Stimulated activated CD8-positive, alpha-beta memory T cell treated with anti-CD3 and anti-CD28 coated beads, Interleukin-4, amount 100 ng/mL, for 48 hours (primary cell): ENCODE measurements at places on chromosomes 4 and X.

DNA sequence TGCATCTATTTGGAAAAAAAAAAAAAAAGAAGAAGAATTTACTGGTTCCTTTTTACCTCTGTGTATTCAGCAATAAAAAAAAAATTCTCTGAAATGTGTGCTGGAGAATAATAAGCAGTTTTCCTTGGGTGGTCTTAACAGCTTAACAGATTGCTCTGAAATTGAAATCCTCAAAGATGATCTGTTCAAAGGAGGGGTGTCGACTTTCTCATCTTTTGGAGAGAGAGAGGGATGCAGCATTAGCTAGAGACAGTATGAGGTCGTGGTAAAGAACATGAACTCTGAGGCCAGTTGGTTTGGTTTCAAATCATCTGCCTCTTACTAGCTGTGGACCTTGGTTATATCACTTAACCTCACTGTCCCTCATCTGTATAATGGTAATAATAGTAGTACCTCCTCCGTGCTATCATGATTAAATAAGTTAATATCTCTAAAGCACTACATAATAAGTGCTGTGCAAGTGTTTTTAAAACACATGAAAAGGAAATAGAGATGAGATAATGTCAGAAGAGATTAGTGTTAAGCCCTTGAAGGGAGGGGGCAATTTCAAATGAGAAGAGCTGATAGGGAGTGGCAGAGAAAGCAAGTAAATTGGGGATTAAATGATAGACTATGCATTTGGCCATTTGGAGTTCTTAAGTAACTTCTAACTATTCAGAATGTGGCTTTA is 109.9 kb upstream of the LIMCH1 start:
- DNase-seq = no peak

DNA sequence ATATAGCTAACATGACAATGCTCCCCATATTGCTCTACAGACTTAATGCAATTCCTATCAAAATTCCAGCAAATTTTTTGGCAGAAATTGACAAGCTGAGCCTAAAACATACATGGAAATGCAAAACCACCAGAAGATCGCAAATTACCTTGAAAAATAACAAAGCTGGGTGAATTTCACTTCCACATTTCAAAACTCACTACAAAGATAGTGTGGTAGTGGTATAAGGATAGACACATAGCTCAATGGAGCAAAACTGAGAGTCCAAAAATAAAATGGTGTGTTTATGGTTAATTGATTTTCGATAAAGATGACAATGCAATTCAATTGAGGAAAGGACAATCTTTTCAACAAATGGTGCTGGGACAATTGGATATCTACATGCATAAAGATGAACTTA is 65.8 kb downstream of the SLC9A7 start:
- DNase-seq = no peak

- no peak for DNase-seq
Observed at GRCh38 chr4:88242144-88242543, 42.2 kb downstream of the PPM1K start.

DNA sequence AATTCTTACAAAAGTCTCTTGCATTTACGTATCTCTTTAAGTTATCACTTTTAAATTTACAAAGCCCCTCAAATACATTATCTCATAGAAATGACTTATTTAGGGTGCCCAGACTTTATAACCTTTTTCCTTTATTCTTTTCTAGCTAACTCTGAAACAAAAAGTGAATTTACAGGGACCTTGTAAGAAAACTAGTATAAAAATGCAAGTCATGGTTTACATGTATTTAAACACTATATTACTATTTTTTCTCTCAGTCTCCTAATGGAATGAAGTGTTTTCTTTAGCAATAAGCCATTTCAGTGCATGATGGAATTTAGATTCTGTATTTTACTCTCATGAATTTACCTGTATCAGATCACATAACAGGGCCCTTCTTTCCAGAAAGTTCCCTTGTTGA is 14.5 kb upstream of the HEPH start:
- DNase-seq = no peak

DNA sequence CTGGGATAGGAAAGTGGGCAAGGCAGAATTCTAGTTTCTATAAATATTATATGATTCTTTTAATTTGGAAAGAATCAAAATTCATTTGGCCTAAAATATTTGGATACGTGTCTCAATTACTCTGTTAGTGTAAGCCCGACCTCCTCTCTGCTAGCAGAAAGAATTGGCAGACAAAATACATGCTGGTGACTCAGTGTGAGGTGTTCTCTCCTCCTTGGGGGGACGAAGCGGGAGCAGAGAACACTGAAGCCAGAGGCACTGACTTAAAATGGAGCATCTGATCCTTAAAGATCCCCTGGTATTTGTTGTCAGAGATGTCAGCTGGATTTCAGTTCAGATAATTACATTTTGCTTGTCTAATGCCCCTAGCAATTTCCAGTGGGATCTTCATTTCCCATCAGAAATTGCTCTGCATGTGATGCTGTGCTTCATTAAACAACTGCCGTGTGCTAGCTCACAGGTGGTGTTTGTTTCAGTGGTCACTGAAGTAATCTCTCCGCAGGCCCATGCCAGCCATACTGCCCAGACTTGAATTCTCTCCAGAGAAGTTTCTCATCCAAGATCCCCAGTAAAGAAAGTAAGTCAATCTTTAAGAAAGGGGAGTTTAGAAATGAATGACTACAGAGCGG is 188.7 kb upstream of the TLL1 start:
- DNase-seq = no peak

- no peak for DNase-seq
Observed at GRCh38 chr4:102216666-102217065, 128.6 kb downstream of the SLC39A8 start.

DNA sequence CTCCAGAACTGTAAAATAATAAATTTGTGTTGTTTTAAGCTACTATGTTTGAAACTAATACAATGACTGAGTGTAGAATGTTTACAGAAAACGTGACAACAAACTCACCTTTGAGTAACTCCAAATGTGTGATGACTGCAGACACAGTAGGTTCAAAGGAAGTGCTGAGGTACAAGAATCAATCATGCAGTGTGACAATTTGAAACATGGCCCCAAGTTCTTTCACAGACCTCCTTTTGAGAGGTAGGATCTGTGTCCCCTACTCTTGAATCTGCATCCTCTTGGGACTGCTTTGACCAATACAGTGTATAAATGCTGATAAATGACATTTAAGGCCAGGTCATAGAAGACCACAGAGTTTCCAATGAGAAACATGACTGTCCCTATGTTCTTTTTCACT is 667.7 kb upstream of the DIPK2B start:
- no peak for DNase-seq

- no peak for DNase-seq
Observed at GRCh38 chr4:185395238-185395955, at the start of gene LRP2BP. LRP2BP (minus strand) TSS chr4:185395924; CDS start chr4:185378186, 17,738 bp downstream.

GRCh38 chr4:119321921-119322687 is at the start of gene FABP2:
FABP2 (minus strand) TSS chr4:119322138; CDS start chr4:119322102, 36 bp downstream.
- DNase-seq = no peak

DNA sequence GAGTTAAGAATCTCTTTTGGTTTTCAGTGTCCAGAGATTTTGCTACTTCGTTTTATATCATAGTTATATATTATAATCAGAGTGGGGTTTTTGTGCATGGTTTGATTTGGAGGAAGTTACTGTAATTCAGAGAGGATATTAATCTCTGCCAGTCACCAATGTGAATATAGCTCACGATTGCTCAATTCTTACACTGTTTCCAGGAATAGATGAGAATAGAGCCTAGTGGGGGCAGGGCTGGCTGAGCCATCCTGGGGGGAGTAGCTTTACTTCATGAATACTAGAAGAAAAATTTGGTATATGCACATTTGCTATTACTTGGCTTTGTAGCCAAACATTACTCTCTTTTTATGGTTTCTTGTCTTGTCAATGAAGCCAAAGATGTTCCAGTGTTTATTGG is 60.9 kb upstream of the TRPC3 start:
- DNase-seq = no peak

GRCh38 chrX:110086916-110087484 is 84.1 kb downstream of the TMEM164 start:
- DNase-seq = no peak

DNA sequence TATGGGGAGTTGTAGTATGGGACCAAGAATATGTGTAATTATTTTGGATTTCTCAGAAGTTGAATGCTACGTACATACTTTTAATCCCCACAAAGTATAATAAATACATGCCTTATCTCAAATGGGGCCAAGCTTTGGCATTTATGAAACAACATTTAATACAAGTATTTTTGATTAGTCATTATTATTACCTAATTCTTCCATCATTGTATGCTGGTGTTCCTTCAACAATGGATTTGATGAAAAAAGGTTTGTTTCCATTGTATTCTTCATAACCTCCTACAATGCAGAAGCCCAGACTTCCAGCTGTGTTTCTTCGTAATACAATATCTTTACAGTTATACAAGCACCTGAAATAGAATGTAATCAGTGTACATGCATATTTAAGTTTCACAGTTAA is 83.8 kb downstream of the FIP1L1 start:
- DNase-seq = no peak

DNA sequence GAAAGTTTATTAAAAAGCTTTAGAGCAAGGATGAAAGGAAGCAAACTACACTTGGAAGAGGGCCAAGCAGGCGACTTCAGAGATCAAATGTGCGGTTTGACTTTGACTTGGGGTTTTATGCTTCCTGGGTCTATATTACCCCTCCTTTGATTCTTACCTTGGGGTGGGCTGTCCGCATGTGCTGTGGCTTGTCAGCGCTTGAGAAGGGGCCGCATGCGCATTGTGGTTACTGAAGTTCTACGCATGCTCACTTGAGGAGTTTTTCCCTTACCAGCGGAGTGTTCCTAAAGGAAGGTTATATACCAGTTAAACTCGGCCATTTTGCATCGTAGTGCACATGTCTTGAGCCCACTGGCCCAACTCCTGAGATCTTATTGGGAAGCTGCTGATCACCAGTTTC is 9.9 kb downstream of the ZNF157 start:
- peak; percentile 69 for DNase-seq

DNA sequence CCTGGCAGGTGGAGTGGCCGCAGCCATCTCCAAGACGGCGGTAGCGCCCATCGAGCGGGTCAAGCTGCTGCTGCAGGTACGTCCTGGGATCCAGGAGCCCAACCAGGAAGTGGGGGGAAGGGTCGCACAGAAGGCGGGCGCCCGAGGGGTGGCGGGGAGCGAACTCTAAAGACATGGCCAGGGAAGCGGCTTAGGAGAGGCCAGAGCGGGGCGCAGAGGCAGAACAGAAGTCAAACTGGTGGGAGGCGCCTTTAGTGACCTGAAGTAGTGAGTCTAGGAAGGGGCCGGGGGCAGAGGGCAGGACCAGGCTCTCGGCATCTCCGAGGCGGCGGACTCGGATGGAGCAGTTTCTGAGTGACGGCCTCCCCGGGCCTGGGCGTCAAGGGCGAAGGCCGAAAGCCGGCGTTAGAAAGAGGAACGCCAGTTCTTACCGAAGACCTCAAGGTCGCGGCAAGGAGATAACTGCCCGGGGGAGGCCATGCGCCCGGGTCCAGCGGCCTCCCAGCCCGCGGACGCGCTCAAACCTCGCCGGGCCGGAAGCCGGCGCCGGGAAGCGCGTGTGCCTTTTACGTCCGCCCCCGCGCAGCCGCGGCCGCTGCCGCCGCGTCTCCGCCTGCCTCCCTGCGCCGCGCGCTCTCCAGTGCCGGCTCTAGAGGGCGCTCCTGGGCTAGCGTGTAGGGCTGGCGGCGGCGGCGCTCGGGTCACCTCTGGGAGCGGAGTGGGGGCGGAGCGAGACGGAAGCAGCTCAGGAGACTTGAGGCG is 488 bp downstream of the SLC25A5 start:
- peak; percentile 90 for DNase-seq

DNA sequence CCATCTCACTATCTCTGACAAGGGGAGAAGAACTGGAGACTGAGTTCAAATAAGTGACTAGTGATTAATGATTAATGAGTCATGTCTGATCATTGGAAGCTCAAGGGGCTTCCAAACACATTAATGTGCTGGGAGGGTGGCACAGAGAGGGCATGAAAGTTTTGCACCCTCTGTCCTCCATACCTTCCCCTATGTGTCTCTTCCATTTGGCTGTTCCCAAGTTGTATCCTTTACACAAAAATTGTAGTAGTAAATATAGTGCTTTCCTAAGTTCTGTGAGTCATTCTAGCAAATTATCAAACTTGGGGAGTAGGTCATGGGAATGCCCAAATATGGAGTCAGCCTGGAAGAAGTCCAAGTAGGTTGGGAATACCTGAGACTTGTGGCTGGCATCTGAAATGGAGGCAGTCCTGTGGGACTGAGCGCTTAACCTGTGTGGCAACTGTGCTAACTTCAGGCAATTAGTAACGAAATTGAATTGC is 4.1 kb upstream of the FAM200B start:
- DNase-seq = no peak

- no peak for DNase-seq
Observed at GRCh38 chr4:47160095-47160494, 128.7 kb downstream of the GABRB1 start.

GRCh38 chr4:41976775-41977516 is 4.6 kb upstream of the DCAF4L1 start:
- DNase-seq = no peak

GRCh38 chr4:78939667-78940008 is 400 bp upstream of the PAQR3 start:
- no peak for DNase-seq

- no peak for DNase-seq
Observed at GRCh38 chr4:67568820-67569219, 10.3 kb downstream of the STAP1 start.

- no peak for DNase-seq
Observed at GRCh38 chrX:29477878-29478277, 737.5 kb upstream of the MAGEB2 start.

- no peak for DNase-seq
Observed at GRCh38 chr4:185681604-185682003, 130.4 kb downstream of the SORBS2 start.

- DNase-seq = no peak
Observed at GRCh38 chr4:47914926-47915237, 499 bp upstream of the NFXL1 start.

- DNase-seq = no peak
Observed at GRCh38 chrX:119381349-119381944, 17.7 kb upstream of the SLC25A43 start.

- DNase-seq = no peak
Observed at GRCh38 chr4:163967263-163967662, 472.8 kb downstream of the TMA16 start.

GRCh38 chr4:26325191-26325590 is 4.4 kb downstream of the RBPJ start:
- no peak for DNase-seq
